ENCODE measurements at places on chromosomes 5 and 9.

DNA sequence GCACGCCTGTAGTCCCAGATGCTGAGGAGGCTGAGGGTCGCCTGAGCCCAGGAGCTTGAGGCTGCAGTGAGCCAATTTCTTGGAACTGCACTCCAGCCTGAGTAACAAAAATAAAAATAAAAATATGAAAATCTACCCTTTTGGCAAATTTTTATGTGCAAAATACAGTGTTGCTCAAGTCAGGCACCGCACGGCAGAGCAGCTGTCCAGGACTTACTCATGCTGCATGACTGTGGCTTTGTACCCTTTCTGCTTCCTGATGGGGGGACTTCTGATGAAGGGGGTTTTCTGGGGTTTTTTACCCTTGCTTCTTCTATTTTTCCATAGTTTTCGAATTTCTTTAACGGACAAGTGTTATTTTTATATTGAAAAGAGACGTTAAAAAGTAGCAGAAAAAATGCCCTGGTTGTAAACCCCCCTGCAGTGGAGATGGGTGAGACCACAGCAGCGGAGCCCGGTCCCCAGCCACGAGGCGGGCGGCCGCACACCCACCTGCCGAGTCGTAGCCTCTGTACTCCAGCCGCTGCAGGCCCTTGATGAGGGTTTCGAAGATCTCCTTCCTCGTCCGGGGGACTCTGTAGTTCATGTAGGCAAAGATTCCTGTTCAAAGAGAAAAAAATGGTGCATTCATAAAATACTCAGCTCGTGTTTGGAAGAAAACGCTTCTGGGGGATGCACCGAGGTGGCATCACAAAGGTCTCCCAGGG, 15.0 kb downstream of the GFPT2 start:
- DNase-seq: no peak

GRCh38 chr9:20480249-20480648, 142.1 kb downstream of the MLLT3 start:
- no peak for DNase-seq

GRCh38 chr5:60651872-60652620, 47.9 kb downstream of the DEPDC1B start:
- peak; percentile 91 for DNase-seq

- no peak for DNase-seq
Measured at GRCh38 chr5:435156-435790, 7.7 kb upstream of the EXOC3 start.

DNA sequence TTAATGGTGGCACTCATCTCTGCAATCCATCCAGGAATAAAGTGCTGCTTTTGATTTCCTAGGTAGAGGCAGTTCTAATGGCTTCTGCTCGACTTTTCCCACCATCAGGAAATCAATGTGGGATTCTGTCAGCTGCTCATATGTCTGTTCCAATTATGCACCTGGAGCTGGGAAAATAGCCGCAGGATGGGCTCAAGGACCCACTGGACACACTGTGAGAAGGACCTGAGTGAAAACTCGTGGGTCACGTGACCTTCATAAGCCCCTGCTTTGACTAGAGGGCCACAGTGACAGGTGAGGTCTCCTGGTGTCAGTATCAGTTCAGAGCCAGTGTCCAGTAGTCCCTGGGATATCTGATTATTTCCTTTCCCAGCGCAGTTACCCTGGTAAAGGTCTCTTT, 17.9 kb upstream of the PTGES start:
- DNase-seq: no peak

- peak; percentile 80 for DNase-seq
Measured at GRCh38 chr5:116068028-116068632, 16.7 kb upstream of the COMMD10 start.

GRCh38 chr9:89029788-89030187, 38.5 kb downstream of the S1PR3 start:
- no peak for DNase-seq
